ENCODE measurements at places on chromosomes 3 and 15. TPM values are rescaled to one million over a fixed set of nuclear protein-coding genes. Genes with fewer than 3 reads are reported as not detected.

- DNase-seq = no peak
Measured at GRCh38 chr3:194671511-194671899, 486 bp downstream of the LSG1 start.

DNA sequence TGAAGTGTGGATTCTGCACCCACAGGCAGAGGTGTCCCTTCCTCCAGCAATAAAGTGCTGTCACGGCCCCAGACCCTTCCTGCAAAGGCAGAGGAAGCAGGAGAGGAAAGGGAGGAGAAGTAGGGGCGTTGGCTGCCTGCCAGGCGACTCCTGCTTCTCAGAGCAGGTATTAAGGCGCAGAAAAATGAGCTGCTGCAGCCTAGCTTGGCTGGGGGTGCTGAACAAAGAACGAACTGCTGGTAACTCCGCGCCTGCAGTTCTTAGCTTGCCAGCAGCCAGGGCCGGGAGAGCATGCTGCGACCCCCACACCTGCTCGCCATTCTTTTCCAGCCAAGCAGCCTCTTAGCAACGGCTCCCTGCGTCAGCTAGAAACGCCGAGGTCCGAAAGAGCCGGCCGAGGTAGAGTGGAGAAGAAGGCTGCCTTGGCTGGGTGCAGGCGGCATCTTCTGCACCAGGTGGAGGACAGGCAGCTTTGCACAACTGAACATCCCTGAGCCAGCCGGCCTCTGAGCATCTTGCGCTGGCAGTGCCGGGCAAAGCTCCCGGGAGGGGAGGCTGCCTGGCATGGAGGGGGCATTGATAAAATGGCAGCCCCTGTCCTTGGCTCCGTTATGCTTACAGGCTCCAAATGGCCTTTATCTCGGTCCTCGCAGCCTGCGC, 296.0 kb downstream of the MEX3B start:
- no peak for DNase-seq

The RARB gene
- polyA plus RNA-seq = 2.2 TPM

GRCh38 chr15:65115086-65115485, at the start of gene UBAP1L:
Gene UBAP1L (minus strand): TSS chr15:65115200. CDS start chr15:65106215, 8,985 bp downstream.
- DNase-seq = no peak

The LINGO1 gene
- polyA plus RNA-seq = not detected

GRCh38 chr15:96184297-96184696, 146.2 kb upstream of the NR2F2 start:
- DNase-seq = no peak

DNA sequence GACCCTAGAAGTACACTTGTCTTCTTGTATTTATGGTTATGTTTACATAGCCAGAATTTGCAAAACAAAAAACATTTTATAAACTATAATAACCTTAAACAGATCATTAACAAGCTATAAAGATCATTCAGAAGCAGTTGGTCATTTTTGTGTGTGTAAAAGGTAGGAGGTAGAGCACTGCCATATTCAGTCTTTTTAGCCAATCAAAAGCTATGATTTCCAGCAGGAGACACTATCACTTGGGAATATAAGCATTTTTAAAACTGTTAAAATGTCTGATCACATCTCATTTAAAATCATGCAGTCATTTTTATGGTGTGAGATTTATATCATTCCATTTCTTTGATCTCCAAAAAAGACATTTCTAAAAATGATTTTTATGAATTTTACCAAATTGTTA, 42.6 kb upstream of the ATP2C1 start:
- DNase-seq = no peak

The GOLGA8T gene
- polyA plus RNA-seq = 0.02 TPM

DNA sequence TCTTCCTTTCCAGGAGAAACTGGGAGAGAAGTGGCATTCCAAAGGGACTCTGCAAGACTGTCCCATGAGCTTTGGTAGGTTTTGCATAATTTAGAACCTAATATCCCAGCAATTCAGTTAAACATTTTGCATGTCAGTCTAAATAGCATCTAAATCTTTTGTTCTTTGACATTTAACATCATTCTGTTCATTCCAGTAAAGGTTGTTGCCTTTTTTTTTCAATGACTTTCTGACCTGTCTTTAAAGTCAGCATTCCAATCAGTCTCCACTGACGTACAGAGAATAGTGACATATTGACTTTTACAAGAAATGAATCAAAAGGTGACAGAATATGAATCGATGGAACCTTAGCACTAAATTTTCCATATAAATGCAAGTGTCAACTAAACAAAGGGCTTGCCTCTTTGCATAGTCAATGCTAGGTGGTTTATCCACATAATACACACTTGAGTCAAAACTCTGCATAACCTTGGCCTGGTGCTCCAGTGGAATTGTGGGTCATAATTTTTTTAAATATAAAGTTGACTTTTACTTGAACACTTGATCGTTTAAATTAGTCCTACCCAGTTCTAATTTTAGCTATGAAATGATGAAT, 370.1 kb downstream of the CNTN6 start:
- no peak for DNase-seq

The CYP8B1 gene
- 229 TPM for polyA plus RNA-seq

Measured in liver (tissue), 10 donors.